HuH-7.5 (cell line): ENCODE measurements at places on chromosomes 4 and X.

- no peak for DNase-seq
These were observed 194.2 kb downstream of the CLCN4 start for GRCh38 chrX:10350981-10351380.

DNA sequence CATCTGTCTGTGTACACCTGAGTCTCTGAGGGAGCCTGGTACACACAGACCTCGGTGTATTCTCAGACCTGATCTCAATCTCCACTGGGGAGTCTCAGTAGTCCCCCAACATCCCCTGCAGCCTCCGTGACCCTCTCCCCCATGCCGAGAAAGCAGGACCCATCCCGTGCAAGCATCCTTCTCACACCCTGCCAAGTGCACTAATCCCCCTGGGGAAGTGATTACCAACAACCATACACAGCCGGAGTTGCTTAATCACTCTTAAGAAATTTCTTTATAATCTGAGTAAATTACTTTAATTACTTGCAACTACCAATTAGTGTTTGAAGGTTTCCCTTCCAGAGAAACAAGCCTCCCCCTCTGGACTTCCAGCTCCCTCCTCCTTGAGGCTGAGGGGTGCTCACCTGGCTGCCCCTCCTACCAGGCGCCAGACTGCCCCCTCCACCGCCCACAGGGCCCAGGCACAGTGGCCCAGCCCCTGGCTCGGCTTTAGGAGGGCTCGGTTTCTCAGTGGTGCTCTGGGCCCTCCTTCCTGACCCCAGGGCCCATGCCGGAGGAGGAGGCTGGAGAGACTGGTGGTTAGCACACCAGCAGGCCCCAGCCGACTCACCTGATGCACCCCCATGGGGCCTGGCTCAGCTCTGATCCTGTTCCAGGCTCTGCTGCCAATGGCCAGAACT lies 43.8 kb downstream of the PJA1 start:
- DNase-seq, result no peak

GRCh38 chr4:102843938-102844337 lies 16.6 kb upstream of the UBE2D3 start:
- no peak for DNase-seq

DNA sequence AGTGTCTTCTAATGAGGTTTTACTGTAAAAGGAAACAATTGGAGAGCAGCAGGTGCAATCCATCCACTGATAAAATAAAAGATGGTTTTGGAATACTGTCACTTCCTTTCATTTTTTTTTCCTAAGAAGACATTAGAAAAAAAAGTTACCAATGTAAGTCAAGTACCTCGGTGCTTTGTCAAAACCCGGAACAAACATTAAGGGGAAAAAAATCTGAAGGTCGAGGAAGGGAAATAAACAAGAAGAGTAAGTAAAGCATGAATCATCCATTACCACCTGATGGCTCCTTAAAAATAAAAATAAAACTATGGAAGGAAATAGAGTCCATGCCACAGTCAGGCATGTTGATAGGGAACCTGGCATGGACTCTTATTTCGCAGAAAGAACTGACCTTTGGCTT lies 15.3 kb upstream of the XPNPEP2 start:
- no peak for DNase-seq

DNA sequence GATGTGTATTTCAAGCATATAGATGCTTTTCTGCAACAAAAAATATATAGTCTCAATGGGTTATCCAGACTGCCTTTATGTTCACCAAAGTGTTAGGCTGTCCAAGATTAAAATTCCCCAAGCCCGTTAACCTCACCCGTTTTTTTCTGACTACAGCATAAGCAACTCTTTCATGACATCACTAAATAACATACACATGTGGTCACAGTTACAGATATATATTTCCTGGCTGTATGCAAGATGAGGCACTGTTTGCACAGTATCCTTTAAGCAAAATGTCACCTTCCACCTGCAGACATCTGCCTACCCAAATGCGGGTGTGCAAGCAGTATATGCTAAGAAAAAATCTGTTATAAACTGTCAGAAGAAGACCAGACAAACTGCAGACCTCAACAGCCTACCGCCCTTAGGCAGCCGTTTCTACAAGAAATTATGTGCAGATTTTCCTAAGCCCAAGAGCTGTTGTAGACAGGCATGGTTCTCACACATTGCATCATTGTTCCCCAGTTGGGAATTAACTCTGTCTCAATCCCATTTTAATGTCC lies 183.1 kb upstream of the MXRA5 start:
- DNase-seq, result no peak

GRCh38 chr4:173666-174314 lies 49.5 kb downstream of the ZNF718 start:
- DNase-seq, result no peak

DNA sequence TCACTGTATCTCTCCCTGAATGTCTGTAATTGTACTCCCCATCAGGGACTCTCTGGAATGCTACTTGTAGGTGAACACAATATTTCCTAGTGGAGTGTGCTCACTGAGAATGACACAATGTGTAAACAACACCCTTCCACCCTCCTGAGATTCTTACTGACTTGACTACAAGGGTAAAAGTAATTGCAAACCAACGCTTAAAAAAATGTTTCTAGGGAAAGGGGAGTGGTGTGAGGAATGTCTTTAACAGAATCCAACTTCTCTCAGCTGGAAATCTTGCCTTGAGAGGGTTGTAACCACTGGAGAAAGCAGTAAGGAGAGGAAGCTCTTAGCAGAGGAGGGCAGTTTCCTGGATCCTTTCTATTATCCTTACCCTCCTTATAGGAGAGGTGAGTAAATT lies 5.1 kb upstream of the RAPGEF2 start:
- no peak for DNase-seq

DNA sequence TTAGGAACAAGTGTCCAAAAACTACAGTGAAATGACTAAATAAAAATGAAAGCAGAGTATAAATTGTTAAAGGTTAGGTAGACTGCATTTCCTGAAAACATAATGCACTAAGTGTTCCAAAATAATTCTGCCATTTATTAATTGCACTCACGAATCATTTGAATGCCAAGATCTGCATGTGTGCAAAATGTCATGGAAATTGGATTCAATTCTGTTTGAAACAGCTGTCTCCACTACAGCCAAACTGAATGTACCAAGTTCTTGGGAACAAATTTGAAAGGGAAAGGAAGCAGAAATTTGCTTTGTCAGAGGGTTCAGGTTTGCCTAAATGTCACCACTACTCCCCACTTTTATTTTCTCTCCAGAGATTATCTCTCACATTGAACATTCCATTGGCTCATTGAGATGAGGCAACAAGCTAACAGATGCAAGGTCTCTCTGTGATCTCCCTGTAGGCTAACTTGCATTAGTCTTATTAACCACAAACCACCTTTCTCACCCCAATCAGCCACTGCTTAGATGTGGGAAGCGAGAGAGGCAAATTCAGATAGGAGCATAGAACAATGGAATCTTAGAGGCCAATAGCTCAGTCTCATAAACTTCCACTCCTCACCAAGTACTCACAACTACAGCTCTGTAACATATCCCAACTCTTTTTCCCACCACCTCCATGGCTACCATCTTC lies 226.6 kb downstream of the KDR start:
- DNase-seq, result no peak

DNA sequence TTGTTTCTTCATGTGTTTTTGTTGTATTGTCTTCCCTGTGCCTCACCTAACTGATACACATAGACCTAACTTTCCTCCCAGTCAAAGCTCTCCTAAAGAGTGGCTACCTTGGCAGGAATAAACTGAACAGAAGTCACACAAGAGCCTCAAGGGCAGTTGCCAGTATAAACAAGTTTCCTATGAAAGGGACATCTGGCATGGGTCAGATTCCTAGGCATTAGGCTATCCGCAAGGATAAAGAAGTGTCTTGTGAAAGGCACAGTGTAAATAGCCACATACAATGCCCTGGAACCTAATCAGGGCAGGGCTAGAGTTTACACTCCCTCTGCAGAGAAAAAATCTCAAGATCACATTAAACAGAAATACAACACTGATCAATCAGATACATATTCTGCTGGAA lies 220.8 kb downstream of the SPANXN3 start:
- no peak for DNase-seq

GRCh38 chr4:106978046-106978774 lies 57.9 kb downstream of the DKK2 start:
- DNase-seq, result no peak

- DNase-seq, result no peak
These were observed 78.8 kb downstream of the CLDN22 start for GRCh38 chr4:183241322-183241640.

GRCh38 chr4:89056953-89057398 lies at the start of gene FAM13A:
TSS of gene FAM13A (minus strand) at chr4:89057185. CDS start at chr4:89056964, 221 bp downstream.
- DNase-seq, result peak; percentile 18

DNA sequence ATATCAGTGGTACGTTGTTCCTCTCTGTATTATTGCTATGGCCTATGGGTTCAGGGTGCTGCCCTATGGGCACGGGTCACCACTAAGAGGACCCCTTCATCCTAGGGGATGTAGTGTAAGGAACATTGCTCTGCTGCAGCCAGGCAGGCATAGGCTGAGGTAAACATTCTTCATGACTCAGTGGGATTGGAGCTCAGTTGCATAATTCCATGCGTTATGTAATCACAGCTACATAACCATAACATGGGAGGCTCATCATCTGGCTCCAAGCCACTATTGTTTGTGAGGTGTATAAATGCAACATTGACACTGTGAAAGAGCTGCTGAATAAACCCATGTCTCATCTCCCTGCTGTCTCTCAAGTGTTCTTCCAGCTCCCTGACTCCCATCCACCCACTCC lies 375.2 kb downstream of the MAGEE1 start:
- DNase-seq, result no peak

DNA sequence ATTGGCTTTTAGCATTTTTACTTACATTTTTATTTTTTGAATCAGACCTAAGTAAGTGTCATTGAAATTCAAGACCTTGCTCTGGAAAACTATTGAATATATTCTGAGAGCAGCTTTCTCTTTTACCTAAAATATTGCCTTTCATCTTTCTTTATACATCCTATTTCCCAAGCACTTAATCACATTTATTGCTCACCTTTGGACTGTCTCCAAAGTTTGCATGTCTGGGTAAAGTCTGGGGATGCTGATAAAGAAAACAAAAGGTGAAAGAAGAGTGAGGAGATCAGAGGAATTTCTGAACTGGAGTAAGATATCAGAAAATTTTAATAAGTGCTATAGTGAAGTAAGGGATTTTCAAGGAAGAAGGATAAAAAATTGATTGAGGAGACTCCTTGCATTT lies 308.5 kb upstream of the AADAT start:
- no peak for DNase-seq

GRCh38 chr4:106444557-106444956 lies 76.0 kb upstream of the GIMD1 start:
- DNase-seq, result no peak

DNA sequence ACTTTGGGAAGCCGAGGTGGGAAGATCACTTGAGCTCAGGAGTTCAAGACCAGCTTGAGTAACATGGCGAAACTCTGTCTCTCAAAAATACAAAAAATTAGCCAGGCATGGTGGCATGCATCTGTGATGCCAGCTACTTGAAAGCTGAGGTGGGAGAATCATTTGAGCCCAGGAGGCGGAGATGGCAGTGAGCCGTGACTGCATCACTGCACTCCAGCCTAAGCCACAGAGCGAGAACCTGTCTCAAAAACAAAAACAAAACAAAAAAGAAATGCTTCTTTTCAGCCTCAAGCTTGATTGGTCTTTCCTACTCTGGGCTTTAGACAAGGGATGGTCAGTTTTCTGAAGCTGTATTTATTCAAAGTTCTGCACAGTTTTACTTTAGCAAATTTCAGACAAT lies 15.8 kb upstream of the DHRSX start:
- DNase-seq, result no peak

DNA sequence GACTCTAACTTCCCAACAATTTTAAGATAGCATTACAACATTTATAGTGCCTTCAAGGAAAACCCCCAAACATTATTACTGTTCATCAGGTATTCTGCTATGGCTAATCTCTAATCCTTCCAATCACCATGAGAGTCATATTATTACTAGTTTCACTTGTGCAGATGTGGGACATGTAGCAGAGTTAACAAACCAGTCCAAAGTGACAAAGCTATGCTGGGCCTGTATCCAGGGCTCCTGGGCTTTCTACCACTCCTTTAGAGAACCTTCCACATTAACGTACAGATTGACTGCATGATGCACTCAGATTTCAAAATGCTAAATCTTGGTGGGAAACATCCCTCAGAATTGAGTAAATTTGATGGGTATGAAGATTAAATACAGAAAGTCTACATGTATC lies 16.4 kb downstream of the CASP3 start:
- no peak for DNase-seq

DNA sequence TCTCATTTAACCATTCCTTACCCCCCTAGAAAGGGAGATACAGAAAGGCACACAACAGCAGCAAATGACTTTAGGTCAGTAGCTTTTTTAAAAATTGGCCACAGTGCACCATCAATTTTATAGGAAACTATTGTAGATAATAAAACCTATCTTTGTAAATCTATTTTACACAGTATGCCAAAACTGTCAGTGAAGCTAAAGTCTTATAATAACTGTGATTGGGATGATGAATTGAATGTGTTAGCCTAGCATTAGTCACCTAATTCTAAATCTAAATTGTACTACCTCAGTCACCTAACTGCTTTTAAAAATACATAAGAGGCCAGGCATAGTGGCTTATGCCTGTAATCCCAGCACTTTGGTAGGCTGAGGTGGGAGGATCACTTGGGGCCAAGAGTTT lies 44.2 kb downstream of the SH3RF1 start:
- DNase-seq, result no peak

GRCh38 chr4:25677157-25677556 lies 21.5 kb downstream of the SLC34A2 start:
- DNase-seq, result no peak

DNA sequence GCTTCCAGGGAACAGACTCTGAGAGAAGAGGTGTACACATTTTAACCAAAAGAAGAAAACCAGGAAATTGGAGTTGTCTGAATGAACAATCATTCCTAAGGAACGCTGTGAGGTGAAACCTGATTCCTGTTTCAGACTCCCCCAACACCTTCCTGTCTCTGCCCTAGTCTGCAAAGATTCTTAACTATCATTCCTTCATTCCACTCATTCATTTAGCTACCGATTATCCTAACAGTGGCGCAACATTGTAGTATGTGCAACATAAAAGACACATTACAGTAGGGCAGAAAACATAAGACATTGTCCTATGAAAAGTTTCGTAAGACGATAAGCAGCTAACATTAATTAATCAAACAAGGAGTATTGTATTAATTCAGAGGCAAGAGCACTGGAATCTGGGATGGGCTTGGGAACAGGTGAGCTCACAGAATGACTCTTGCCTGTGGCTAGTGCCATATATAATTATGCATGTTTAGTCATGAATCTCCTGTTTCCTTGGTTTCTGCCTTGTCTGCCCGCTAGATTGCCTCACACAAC lies 23.8 kb upstream of the ADH7 start:
- no peak for DNase-seq
